Ovary (tissue), 10 donors: ENCODE measurements at places on chromosomes 5 and 9.

DNA sequence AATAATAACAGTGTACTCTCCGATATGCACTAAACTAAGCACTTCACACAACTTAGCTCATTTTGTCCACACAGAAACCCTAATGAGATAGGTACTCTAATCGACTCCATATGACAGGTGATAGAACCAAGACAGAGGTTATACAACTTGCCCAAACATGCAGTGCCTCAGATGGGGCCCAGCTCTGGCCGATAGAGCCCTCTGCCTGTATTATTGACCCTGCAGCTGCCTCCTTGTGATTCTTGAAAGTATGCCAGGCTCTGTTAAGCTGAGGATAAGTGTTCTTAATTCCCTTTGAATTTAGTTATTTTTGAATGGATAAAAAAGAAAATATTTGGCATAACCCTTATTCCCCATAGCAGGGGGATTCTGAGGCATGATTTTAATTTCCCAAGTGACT, 78.5 kb downstream of the HMHB1 start:
- no peak for DNase-seq

GRCh38 chr5:174166231-174167079, 120.9 kb downstream of the NSG2 start:
- no peak for DNase-seq

DNA sequence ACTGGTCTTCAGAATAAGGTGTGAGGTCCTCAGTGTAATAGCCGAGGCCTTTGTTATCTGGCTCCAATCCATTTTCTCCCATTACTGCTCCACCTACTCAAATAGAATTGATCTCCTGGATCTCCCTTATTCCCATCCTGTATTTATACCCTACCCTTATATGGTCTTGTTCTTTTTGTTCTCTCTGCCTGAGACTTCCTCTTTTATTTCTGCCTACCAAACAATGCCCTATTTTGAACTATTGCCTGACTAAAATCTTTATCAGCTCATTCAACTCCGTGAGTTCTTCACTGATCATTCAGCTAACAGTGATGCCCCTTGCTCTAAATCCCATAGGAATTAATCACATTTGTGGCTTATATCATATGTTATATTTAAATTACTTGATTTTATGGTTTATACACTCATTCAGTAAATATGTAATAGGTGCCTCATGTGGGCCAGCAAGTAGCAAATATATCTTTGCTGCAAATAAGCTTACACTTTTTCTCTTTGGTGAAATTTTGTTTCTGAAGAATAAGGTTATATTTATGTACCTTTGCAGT, 417.5 kb upstream of the MEF2C start:
- no peak for DNase-seq

DNA sequence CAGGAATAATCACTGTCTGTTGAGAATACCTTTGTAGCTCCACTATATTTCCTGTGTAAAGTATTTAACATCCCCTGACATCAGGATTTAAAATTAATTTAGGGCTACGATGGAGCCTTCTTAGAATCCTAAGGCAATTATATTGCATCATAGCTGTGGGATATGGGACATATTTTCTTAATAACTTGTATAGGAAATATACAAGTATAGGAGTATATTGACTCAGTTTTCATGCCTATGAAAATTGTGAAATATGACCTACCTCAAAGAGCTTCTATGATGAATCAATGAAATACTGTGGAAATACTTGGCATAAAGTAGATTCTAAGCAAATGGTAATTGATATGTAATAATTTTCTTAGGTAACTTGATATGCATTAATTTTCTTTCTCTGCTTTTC, 221.0 kb upstream of the KLF4 start:
- DNase-seq, result no peak

GRCh38 chr9:5578698-5579085, 50.2 kb upstream of the RIC1 start:
- DNase-seq, result no peak

DNA sequence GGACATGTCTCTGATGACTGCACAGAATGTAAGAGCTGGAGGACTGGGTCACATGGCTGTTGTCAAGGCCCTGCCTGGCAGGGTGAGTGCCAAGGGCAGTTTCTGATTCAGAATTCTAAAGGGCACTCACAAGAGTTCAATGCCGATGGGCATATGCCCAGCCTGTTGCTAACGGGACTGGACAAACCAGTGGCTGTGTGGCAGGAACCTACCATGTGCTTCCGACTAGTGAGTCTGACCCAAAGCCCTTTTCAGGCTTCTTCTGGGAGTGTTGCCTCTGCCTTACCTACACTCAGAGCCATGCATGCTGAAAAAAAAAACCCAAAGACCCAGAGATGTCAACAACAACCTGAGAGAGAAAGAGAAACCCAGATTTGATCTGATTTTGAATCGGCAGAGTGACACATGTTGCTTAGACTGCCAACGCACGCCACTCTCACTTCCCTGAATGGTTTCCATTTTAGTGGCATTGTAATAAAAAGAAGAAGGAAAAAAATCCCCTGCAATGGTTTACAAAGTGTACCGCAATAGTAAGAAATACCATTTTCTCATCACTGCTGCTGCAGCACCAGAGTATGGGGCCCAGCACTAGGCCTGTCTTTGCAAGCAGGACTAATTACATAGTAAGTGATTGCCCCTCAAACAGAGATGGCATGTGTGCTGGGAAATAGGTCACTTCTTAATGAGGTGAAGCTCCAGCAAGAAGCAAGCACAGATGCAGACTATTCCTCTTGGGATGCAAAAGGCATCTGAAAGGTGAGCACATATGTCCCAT, 194.3 kb downstream of the PALM2AKAP2 start:
- no peak for DNase-seq

- no peak for DNase-seq
Observed at GRCh38 chr5:179154991-179155955, 95.1 kb downstream of the ZNF354C start.
